ENCODE measurements at places on chromosomes 2 and 18. TPM values are rescaled to one million over a fixed set of nuclear protein-coding genes. Genes with fewer than 3 reads are reported as not detected.

GREB1L gene
- 4.3 TPM for total RNA-seq

SATB2 gene
- 5.8 TPM for total RNA-seq

REG3A gene
- total RNA-seq = 0.45 TPM

DGKD gene
- total RNA-seq = 17.9 TPM

CNTNAP5 gene
- not detected for total RNA-seq

TLX2 gene
- total RNA-seq = 0.08 TPM

FRZB gene
- 0.28 TPM for total RNA-seq

SAG gene
- total RNA-seq = not detected

SP9 gene
- total RNA-seq = not detected

PLGLB2 gene
- 254 TPM for total RNA-seq

GKN2 gene
- not detected for total RNA-seq

SCYGR4 gene
- total RNA-seq = not detected

CFC1 gene
- not detected for total RNA-seq

DNER gene
- total RNA-seq = 0.10 TPM

MAP3K19 gene
- total RNA-seq = not detected

SNED1 gene
- total RNA-seq = 34.9 TPM

HOXD9 gene
- not detected for total RNA-seq

PARD6G gene
- 2.3 TPM for total RNA-seq

KDM3A gene
- total RNA-seq = 12.9 TPM

PRKAG3 gene
- not detected for total RNA-seq

AQP12A gene
- not detected for total RNA-seq

CMPK2 gene
- 3.2 TPM for total RNA-seq

COL6A3 gene
- 6.2 TPM for total RNA-seq

ZNF396 gene
- 1.2 TPM for total RNA-seq

FLACC1 gene
- 0.55 TPM for total RNA-seq

TUBA3E gene
- not detected for total RNA-seq

WIPF1 gene
- 6.3 TPM for total RNA-seq

RPRD1A gene
- total RNA-seq = 16.7 TPM

FAM228B gene
- 2.6 TPM for total RNA-seq

PRKCE gene
- 8.4 TPM for total RNA-seq

MOGAT1 gene
- total RNA-seq = 10.2 TPM

LDAH gene
- 12.6 TPM for total RNA-seq

ABHD1 gene
- total RNA-seq = 3.6 TPM

TIGD1 gene
- total RNA-seq = 1.3 TPM

NR4A2 gene
- 0.91 TPM for total RNA-seq

OR6B2 gene
- not detected for total RNA-seq

RNF149 gene
- total RNA-seq = 18.6 TPM

SLC5A7 gene
- not detected for total RNA-seq

TNFRSF11A gene
- total RNA-seq = 1.1 TPM

ANKRD53 gene
- total RNA-seq = 0.35 TPM

IL37 gene
- total RNA-seq = not detected

ANAPC1 gene
- 13.5 TPM for total RNA-seq

Data from left lobe of liver (tissue), 2 donors.